ENCODE measurements at places on chromosomes 2 and 18. TPM values are rescaled to one million over a fixed set of nuclear protein-coding genes. Genes with fewer than 3 reads are reported as not detected.

Gene SCYGR4
- not detected for total RNA-seq

Gene TMEM169
- 0.84 TPM for total RNA-seq

Gene TM4SF20
- not detected for total RNA-seq

GRCh38 chr2:219991116-219991515 is 363.7 kb downstream of the SLC4A3 start:
- DNase-seq, result no peak

DNA sequence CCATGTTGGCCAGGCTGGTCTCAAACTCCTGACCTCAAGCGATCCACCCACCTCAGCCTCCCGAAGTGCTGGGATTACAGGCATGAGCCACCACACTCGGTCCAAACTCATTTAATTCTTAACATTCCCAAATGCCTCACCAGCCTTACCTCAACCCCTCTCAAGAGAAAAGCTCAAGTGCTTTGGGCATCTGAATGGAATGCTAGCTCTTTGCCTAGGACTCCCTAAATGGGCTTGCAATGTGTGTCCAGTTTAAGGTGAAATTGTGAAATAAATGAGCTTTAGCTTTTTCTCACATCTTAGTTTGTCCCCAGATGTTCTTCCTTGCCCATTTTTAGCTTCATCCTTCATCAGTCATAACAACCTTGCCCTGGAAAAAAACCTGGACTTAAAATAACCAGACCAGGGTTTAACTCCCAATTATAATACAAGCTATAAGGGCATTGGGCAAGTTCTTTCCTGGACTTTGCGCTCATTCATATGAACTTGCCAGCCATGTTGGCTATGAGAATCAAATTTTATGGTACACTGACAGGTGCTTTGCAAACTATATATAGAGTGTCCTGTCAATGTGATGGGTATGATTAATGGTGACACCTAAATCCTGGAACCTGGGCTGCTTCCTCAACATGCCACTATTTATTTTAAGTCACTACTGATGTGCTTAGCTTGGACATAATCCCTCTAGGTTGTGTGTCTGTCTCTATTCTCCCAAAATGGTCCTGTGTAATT is 95.1 kb upstream of the SERPINE2 start:
- DNase-seq, result no peak

Gene CDH7
- total RNA-seq, result not detected

GRCh38 chr18:58991167-58991798 is 126.6 kb downstream of the ZNF532 start:
- no peak for DNase-seq

DNA sequence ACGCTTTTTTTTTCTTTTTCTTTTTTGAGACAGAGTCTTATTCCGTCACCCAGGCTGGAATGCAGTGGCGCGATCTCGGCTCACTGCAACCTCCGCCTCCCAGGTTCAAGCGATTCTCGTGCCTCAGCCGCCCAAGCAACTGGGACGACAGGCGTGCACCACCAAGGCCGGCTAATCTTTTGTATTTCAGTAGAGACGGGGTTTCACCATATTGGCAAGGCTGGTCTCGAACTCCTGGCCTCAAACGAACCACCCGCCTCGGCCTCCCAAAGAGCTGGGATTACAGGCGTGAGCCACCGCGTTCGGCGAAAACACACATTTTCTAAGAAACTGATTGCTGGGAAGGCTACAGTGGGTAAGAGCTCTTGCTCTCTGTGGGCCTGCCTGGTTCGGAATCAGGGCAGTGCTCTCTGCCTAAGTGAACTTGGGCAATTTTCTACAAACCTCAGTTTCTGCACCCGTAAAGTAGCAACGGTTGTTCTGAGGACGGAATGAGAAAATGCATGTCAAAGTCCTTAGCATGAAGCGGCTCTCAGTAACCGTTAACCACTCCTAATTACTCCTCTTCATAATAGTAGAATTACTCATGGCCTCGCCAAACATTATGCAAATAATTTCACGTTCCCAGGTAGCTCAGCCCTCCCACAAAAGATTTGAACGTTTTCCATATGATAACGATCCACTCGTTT is 1.0 kb upstream of the PMAIP1 start:
- DNase-seq, result no peak

GRCh38 chr2:56713161-56713676 is 529.4 kb downstream of the CCDC85A start:
- peak; percentile 16 for DNase-seq

GRCh38 chr18:31498574-31499524 is 872 bp downstream of the DSG2 start:
- DNase-seq, result peak; percentile 24

- no peak for DNase-seq
Measured at GRCh38 chr2:51918113-51918512, 886.2 kb upstream of the NRXN1 start.

DNA sequence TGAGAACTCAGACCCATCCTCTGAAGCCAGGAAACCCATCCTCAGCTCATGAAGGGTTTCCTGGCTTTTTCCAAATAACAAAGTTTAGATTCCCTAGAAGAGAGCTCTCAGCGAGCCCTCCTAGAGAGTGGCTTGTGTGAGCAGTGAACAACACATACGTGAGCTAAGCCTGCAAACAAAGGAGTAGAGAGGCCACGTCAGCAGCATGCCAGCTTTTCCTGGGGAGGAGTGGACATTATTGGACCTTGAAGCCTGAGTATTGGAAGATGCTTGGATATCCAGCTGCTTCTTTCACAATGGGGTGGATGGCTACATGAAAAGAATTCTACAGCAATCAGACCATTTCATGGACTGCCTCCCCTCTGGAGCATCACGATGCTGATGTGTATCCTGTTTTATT is 21.1 kb downstream of the KIF5C start:
- no peak for DNase-seq

GRCh38 chr2:70626254-70626990 is 72.8 kb upstream of the TGFA start:
- no peak for DNase-seq

DNA sequence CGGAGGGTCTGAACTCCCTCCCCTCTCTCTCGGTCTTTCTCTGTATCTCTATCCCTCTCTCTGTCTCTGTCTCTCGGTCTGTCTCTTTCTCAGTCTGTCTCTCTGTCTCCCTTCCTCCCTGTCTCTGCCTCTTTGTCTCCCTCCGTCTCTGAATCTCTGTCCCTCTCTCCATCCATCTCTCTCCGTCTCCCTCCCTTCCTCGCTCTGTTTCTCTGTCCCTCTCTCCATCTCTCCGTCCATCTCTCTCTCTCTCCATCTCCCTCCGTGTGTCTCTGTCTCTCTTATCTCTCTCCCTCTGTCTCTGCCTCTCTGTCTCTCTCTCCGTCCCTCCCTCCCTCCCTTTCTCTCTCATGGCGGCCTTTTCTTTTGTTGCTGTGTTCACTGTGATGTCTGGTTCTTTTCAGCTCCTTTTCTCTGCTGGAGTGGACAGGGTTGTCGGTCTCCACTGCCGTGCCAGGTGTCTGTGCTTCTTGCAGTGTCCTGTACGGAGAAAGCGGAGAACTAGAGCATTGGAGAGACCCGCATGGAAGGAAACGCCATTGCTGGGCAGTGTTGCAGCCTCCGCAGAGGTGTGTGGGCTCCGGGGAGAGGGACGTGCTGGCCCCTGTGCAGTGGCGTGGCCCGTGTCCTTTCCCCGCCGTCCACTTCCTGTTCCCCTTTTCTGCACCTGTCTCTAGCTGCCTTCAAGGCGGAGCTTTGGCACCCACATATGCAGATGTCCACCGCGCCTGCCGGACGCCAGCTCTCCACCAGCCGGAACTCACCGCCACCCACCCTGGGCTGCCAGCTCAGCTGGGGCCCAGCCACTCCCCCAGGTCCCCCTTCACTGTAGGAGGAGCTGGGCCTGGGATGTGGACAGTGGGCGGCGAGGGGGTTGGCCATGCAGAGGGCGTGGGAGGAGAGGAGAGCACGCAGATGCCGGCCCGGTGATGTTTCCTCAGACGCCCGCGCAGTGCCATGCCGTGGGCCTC is 113.1 kb downstream of the NFATC1 start:
- DNase-seq, result no peak

Gene LYPD6
- total RNA-seq, result 15.0 TPM

Gene WNT10A
- total RNA-seq, result not detected

Gene TTN
- not detected for total RNA-seq

- DNase-seq, result no peak
Measured at GRCh38 chr2:58293056-58293455, 51.9 kb upstream of the FANCL start.

- DNase-seq, result no peak
Measured at GRCh38 chr2:44652701-44653100, 288.8 kb upstream of the SIX3 start.

Gene SLC16A14
- 0.47 TPM for total RNA-seq

DNA sequence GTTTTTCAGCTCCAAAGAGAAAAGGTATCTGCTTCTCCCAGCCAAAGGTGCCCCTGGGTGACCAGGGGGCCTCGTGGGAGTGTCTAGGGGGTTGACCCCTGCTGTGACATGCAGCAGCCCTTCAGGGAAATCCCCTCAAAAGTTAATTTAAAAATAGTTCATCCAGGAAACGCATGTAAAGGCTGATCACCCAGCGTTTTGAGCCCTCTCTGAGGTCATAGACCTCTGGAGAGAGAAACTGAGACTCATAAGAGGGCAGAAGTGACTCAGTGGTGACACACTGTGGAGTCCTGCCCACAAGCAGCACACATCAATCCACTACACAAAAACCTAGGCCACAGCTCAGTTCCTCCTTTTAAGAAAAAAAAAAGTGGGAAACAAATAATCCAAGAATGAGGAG is 11.9 kb downstream of the GAL3ST2 start:
- DNase-seq, result no peak

Gene COL6A3
- 160 TPM for total RNA-seq

Gene CFAP210
- total RNA-seq, result not detected

- peak; percentile 8 for DNase-seq
Measured at GRCh38 chr18:24369426-24369825, 28.2 kb downstream of the OSBPL1A start.

DNA sequence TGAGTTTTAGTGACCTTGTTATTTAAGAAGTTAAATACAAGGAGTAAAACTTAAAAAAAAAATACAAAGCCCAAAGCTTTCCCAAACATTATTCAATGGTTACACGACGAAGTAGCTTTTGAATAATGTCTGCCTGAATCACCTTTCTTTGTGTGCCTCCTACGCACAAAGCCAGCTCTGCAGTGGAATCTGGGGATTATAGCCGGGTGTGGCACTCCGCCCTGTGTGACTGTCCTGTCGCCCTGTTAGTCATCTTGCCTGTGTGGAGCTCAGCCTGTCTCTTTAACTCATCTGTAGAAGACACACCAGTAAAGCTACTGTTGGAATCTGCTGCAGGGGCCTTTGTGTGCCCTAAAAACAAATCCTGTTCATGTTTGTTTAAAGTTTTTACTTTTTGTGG is 79.4 kb upstream of the TCF7L1 start:
- peak; percentile 57 for DNase-seq

DNA sequence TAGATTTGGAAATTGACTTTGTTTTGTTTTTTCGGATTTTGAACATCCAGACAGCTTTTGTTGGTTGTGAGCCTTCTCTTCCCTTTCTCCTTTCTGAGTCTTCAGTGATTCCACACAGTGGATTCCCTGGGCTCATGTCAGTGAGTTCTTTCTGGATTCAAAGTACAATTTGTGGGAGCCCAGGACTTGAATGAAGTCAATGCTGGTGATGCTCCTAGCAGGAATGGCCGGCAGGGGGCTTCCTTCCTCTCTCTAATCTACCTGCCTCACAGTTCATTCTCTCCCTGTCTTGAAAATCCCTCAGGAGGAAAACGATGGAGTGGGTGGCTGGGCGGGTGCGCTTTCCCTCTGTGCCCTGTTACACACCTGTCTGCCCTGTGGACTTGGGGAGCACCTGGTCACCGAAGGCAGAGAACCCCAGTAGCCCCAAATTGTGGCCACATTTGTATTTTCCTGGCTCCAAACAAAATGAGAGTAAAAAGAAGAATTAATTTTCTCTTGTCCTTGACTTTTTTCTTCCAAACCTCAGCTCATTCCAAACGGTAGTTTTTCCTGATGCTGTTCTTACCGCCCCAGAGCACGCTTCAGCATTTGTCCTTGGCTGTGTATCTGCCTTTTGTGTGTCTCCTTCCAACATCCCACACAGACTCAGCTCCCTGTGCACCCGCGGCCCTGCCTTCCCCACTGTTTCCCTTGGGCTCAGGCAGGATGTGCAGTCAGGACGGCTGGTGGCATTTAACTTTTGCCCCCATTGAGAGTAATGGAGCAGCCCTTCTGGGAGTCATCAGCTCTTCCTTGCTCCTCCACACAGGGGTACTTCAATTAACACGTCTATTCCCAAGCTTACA is 86.6 kb downstream of the MARCO start:
- DNase-seq, result no peak

Gene OR6B2
- total RNA-seq, result not detected

Gene CHRNG
- total RNA-seq, result not detected

Gene ZNF892
- 1.9 TPM for total RNA-seq

Gene RFTN2
- 0.21 TPM for total RNA-seq

Gene ATL2
- total RNA-seq, result 152 TPM

DNA sequence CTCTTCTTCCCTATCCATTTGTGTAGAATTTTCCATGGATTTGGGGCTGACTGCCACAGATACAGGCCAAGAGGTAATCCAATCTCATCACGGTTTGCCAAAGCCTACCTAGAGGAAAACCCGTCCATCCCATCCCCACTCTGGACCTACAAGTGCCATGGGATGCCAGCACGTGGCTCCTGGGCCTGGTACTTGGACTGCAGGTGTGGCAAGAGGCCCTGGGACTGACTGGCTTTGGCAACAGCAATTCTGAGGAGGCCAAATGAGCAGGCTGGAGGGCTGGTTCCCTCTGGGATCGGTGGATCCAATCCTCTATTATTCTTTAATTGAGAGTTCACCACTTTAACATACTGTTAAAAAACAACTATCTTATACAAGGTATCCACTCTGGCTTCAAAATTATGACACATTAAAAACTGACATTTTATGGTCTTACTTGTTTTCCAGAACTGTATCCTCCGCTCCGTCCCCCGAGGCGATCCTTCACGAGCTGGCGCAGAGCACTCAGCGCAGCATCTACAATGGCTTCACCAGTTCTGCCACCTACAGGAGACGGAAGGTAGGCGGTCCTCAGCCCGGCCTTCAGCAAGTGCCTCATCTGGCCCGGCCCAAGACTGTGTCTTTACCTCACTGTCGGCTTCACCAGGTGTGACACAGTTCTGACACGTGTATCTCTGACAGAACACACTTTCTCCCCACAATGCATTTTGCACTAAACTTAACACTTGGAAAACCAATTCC is 19.8 kb downstream of the PDIA6 start:
- DNase-seq, result no peak

Gene CAPN13
- not detected for total RNA-seq

- no peak for DNase-seq
Measured at GRCh38 chr2:132404056-132404455, 12.5 kb upstream of the GPR39 start.

Gene FOXI3
- total RNA-seq, result not detected

GRCh38 chr18:33128581-33128980 is 311.9 kb downstream of the CCDC178 start:
- DNase-seq, result no peak

DNA sequence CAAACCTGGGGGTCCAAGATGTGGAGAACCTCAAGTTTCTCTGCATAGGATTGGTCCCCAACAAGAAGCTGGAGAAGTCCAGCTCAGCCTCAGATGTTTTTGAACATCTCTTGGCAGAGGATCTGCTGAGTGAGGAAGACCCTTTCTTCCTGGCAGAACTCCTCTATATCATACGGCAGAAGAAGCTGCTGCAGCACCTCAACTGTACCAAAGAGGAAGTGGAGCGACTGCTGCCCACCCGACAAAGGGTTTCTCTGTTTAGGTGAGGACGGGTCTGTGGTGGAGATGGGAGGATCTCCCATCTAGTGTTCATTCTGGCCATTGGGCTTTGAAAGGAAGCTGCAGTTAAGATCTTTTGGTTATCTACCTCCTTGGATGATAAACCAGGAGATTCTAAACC is 2.9 kb downstream of the CASP10 start:
- no peak for DNase-seq

GRCh38 chr2:15673919-15674636 is 82.4 kb downstream of the DDX1 start:
- DNase-seq, result no peak

All from SJSA1 (cell line).